ENCODE measurements at places on chromosomes 11 and 22.

DNA sequence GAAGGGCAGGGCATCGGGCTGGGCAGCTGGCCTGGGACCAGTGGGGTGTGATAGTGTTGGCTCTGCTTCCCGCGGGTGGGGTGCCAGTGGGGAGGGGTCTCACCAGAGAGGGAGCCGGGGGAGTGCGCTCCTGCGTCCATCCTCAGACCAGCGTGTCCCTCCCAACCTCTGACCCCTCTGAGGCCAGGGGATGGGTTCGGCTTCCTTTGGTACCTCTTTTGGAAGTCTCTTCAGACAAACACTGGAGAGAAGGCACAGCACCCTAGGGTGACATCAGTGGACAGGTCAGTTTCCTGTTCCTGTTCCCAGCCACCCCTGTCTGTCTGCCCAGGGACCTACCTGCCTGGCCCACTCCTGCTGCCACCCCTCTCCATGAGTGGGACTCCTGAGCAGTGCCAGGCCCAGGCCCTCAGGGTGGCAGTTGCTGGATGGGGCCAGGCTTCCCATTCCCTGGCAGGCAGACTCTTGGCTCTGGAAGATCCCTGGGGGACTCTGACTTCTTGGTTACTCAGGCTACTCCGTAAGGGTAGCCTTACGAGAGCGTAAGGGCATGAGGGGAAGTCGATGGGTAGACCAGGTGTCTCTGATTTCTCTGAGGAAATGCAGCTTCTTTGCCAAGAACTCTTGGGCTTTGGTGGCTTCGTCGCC, 2.6 kb downstream of the TAGLN start:
- no peak for DNase-seq

DNA sequence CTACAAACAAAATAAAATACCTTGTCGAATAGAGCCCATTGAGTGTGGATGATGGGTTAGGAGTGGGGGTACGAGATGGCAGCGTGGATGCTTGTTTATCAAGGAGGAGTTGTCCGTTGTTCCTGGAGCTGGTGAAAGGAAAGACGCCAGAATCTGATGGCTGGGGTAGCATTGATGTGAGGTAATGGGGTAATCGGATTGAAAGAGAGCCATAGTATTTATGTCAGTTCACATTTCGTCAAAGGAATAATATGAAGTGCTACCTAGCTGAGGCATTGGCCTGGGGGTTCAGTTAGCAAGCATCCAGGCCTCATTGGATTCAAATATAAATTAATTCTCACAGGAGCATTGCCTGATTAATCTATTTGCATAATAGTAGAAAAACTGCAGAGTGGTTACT, 16.9 kb upstream of the DBX1 start:
- no peak for DNase-seq

DNA sequence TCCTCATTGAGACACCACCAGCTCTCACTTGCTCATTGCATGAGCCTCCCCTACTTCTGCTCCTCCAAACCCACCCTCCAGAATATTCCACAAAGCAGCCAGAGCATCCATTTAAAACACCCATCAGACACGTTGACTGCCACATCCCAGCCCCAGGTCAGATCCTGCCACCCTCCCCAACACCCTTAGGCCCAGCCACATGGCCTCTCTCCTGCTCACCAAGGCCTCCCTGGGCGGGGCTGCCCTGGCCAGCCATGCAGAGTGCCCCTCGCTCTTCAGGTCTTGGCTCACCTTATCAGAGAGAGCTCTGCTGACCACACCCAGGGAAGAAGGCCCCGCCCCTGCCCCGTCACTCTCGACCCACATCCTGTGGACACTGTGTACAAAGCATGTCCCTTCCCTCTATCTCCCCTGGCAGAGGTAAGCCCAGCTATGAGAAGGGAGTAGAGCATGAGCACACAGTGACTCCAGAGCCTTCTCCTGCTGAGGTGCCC, 106.8 kb downstream of the MICAL3 start:
- no peak for DNase-seq

GRCh38 chr22:49770547-49771265, 57.0 kb downstream of the BRD1 start:
- DNase-seq, result no peak

DNA sequence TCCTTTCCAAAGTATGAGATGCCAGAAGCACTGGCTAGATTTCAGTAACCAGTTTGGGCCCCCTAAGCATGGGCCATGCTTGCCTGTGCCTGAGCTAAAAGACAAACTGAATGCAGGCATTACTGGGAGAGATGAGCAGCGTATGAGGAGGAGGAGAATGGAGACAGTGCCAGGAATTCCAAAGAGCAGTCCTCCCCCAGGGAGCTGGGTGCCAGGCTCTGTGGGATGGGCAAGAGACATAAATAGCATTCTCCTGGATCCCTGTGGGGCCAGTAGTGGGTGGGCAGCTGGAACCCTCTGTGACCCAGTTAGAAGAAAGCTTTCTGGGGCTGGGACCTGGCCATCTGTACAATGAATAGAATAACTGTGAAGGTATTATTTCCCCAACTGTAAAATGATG, 235.6 kb downstream of the KCNA4 start:
- no peak for DNase-seq

GRCh38 chr22:49825944-49826602, 1.6 kb downstream of the BRD1 start:
- no peak for DNase-seq

DNA sequence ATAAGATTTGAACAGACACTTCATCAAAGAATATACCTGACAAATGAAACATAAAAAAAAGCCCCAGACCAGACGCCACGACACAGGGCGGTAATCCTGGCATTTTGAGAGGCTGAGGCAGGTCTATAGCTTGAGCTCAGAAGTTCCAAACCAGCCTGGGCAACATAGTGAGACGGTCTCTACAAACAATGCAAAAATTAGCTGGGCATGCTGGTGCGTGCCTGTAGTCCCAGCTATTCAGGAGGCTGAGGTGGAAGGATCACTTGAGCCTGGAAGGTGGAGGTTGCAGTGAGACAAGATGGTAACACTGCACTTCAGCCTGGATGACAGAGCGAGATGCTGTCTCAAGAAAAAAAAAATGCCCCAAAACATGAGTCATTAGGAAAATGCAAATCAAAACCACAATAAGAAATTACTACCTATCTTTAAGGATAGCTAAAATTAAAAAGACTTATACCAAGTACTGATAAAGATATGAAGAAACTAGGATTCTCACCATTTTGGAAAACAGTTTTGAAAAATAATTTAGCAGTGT, 91.7 kb upstream of the GRAMD1B start:
- DNase-seq, result no peak
